ENCODE measurements at places on chromosomes 16 and 17.

- DNase-seq, result no peak
Measured at GRCh38 chr16:29777576-29778350, at the start of gene ZG16. Gene ZG16, plus strand, starts transcription at chr16:29778256. Its CDS starts 1,011 bp downstream, at chr16:29779267.

DNA sequence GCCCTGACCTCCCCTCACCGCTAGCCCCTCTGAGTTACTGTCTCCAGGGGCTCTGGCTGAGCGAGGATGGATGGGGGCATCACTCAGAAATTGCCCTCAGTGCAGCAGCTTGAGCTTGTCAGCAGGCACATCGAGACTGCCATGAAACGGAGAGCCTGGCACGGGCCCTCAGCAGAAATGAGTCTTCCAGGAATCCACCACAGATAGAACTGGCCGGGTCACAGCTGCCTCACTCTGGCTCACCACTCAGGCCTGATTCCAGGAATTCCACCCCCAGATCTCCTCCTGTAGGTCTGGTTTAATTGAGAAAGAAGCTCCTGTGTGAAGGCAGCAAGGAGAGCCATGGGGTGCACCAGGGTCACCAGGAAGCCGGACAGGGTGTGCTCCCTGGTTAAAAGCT lies 85.5 kb downstream of the GSG1L start:
- DNase-seq, result no peak

DNA sequence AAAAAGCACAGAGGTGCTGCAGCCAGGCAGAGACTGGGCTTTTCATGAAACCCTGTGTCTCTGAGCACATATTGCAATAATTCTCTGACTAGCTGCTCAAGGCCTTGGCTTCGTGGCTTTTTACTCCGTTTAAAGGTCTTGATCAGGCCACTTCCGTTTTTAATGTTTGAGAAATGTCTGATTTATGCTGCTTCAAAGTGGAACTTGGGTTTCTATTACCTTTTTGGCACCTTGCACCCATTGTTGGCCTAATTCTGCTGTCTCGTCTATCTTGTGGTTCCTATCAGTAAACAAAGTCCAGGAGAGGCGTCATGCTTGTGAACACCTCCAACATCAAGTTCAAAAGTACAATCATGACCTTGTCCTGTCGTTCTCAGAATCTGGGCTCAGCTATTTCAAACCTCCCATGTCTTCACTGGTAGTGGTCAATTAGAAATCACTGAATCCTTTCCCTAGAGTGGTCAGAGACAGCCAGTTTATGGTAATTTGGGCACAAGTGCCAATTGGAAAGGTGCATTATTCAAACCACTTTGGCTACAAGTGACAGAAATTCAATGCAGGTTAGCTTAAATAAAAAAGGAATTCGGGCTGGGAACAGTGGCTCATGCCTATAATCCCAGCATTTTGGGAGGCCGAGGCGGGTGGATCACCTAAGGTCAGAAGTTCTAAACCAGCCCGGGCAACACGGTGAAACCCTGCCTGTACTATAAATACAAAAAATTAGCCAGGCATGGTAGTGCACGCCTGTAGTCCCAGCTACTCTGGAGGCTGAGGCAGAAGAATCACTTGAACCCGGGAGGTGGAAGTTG lies 33.3 kb upstream of the METTL9 start:
- DNase-seq, result no peak

- no peak for DNase-seq
Measured at GRCh38 chr16:53622315-53622714, 81.3 kb downstream of the RPGRIP1L start.

DNA sequence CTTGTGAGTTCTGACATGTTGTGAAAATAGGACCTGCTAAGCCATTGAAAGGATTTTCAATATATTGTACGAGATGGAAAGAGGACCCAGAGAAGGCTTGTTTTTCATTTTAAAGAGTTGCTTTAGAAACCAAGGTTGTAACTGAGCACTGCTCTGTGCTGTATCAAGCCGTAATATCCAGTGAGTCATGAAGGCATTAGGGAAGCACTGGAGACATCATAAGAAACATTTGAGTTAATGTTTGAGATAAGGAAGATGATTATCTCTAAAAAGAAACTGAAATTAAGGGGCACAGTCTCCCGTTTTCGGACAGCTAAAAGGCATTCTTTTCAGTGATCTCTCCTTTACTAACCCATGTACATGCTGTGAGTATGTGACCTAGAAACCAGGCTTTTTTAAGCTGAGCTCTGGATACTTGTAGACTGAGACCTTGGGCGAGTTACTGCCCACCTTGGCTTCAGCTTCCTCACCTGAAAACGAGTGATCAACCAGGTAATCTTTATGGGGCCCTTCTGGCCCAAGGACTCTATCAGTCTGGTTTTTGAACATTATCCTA lies 149.2 kb upstream of the TBX2 start:
- no peak for DNase-seq

- no peak for DNase-seq
Measured at GRCh38 chr17:79203016-79203415, 128.4 kb downstream of the ENGASE start.

DNA sequence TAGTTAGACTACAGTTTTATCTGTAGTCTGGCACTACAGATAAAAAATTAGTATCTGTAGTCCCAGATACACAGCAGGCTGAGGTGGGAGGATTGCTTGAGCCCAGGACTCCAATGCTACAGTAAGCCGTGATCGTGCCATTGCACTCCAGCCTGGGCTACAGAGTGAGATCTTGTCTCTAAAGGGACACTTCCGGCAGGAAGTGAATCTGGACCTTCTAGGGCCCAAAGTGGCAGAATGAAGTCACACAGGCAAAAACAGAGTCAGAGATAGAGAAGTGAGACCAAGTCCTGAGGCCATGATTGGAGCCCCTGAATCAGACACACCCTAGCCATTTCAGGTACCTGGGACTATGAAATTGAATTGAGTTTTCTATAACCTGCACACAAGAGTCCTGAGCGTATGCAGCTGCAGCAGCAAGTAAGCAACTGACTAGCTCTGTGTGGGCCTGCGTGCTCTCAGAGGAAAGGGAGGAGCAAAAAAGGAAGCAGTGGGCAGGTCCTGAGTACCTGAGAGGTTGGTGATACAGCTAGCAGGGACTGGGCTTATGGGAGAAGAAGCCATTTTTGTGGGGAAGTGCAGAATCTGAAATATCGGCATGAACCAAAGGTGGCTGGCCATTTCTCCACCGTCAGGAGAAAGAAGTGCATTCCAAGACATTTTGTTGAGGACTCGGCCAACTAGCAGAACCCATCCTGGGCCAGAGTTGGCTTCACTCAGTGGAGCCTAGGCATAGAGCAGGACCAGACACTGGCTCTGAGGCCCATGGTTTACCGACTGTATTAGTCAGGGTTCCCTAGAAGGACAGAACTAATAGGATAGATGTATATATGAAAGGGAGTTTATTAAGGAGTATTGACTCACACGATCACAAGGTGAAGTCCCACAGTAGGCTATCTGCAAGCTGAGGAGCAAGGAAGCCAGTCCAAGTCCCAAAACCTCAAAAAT lies 27.2 kb upstream of the BRD7 start:
- DNase-seq, result no peak

GRCh38 chr17:50262001-50262794 lies 12.1 kb upstream of the TMEM92 start:
- DNase-seq, result no peak

DNA sequence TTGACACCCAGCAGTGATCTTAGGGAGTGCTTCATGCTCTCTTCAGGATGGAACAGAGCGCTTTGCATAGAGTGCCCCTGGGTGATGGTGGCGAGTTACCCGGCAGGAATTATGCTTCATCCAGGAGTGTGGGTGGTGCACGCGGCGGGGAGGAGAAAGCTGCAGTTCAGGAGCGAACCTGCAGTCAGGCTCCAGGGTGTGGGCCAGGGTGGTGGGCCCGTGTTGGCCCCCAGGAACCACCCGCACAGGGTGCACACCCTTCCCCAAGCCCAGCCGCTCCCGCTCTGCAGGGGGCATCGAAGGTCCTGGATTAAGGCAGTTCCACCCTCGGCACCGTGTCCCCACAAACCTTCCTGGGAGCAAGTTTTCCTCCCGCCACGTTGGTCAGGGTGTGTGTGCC lies 3.9 kb downstream of the RAB40C start:
- DNase-seq, result no peak

DNA sequence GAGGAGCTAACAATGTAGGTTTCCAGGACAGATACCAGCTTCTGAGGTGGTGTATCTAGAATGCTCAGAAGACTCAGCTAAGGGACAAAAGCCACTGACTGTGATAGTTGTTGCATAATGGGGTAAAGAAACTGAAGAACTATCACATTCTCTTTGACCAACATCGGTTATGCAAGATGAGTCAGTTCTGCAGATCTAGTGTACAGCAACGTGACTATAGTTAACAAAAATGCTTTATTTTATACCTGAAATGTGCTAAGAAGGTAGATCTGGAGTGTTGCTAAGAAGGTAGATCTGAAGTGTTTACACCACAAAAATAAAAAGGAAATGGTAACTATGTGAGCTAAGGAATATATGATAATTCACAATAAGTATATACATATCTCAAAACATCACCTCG lies 2.5 kb downstream of the KRTAP9-6 start:
- DNase-seq, result no peak

- no peak for DNase-seq
Measured at GRCh38 chr16:62038225-62038624, 2.0 kb upstream of the CDH8 start.

DNA sequence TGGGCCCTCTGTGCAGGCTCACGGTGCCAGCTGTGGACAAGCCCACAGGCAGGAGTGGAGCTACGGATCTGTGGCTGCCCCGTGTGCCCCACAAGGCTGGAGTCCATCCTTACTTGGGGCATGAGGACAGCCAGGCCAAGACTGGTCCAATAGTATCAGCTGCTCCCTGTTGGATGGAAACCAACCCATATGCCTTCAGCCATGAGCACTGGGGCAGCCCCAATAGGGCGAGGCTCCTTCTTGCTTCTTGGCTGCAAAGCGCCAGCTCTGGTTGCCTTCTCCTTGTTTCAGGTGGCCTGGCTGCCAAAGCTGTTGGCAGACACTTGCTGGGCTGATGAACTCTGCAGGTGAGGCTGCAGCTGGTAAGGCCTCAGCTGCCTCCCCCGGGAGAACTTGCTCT lies 188.0 kb downstream of the ENGASE start:
- no peak for DNase-seq

GRCh38 chr16:46970089-46970488 lies 3.4 kb downstream of the DNAJA2 start:
- no peak for DNase-seq

DNA sequence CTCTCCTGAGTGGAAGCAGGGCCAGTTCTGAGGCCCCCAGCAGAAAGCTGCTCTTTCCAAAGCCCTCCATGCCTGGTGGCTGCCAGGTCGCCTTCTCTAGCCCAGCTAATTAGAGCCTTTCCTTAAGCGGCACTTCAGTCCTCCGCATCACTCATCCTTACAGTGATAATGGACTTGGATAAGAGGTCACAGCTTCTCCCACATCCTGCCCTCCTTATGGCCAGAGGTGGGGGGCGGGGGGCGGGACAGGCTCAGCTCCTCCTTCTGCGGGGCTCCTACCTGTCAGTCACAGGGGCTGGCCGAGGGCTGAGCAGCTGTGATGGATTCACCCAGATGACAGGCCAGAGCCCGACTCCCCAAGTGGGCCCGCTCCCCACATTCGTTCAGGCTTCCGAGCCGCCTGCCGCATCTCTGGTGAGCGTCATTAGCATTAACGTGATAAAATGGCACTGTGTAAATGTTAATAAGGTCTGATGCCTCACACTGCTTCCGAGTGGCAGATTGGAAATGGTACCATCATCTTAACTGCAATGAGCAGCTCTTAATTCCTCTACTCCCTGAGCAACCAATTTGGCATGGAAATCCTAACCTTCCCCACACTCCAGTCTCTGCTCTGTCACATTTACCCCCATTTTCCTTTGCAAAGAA lies 41.3 kb downstream of the GRIN2C start:
- no peak for DNase-seq

GRCh38 chr16:78142788-78143187 lies 43.3 kb downstream of the WWOX start:
- DNase-seq, result no peak

DNA sequence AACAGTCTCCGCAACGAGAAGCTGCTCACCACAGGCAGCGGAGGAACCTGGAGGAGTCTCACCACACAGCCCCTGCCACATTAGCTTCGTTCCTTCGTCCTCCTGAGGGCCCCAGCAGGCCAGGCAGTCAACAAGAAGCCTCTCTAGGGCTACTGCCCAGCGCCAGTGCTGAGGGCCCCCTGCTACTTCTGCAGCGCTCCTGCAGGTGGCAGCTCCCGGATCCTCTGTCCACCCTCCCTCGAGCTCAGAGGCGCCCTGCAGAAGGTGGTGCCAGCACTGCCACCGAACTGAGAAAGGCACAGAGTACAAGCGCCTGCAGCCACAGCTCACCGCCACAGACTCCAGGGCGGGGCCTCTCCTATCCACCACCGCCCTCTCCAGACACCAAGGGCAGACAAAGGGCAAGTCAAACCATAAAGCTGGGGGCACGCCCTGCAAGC lies 27.3 kb downstream of the KDM8 start:
- peak; percentile 40 for DNase-seq

DNA sequence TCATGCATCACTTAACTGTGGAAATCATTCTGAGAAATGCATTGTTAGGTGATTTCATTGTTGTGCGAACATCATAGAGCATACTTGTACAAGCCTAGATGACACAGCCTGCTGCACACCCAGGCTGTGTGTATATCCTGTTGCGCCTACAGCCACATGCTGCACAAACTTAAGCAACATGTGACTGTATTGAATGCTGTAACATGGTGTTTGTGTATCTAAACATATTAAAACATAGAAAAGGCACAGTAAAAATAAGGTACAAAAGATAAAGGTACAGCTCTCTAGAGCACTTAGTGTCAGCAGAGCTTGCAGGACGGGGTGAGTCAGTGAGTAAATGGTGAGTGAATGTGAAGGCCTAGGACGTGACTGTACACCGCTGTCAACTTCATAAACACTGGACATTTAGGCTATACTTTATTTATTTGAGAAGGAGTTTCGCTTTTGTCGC lies 11.9 kb downstream of the FOXK2 start:
- no peak for DNase-seq

- no peak for DNase-seq
Measured at GRCh38 chr16:2090777-2091546, 43.2 kb downstream of the TSC2 start.

- no peak for DNase-seq
Measured at GRCh38 chr16:71895679-71896365, 491 bp downstream of the IST1 start.

GRCh38 chr17:61579347-61579746 lies 11.7 kb downstream of the NACA2 start:
- no peak for DNase-seq

DNA sequence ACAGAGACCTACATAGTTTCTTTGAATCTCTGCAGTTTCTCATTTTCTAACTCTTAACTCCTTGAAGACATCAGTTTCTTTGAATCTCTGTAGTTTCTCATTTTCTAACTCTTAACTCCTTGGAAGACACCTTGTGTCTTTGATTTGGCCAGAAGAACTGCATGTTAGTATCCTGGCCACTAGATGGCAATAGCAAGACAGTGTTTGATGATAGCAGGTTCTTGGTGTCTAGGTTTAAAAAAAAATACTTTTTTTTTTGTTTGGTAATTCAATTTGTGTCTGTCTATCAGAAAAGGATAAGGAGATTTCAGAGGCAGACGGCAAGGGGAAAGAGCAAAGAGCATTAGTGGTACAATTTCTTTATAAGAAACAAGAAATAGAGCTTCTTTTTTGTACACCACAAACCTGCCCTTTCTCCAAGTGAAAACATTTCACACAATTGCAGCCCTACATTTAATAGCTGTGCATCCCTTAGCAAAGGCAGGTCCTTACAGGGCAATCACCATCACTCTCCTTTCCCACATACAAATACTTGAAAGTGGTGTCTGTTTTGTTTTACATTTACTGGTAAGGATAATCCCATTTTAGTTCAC lies 1324.9 kb upstream of the CDH8 start:
- DNase-seq, result no peak

Measured in activated T-helper 1 cell treated with anti-CD3 and anti-CD28 coated beads, Interleukin-2, amount 50 U/mL, for 16 hours (primary cell).